Lung (tissue), 17 donors: ENCODE measurements at places on chromosomes 7 and 10.
A peak's percentile ranks its signal among the peaks of the same experiment; 100 is the strongest.

GRCh38 chr7:115654384-115655214 lies 376.0 kb downstream of the TFEC start:
- DNase-seq = peak; percentile 30

- peak; percentile 12 for DNase-seq
Observed at GRCh38 chr10:32149252-32149955, 93.2 kb upstream of the KIF5B start.

DNA sequence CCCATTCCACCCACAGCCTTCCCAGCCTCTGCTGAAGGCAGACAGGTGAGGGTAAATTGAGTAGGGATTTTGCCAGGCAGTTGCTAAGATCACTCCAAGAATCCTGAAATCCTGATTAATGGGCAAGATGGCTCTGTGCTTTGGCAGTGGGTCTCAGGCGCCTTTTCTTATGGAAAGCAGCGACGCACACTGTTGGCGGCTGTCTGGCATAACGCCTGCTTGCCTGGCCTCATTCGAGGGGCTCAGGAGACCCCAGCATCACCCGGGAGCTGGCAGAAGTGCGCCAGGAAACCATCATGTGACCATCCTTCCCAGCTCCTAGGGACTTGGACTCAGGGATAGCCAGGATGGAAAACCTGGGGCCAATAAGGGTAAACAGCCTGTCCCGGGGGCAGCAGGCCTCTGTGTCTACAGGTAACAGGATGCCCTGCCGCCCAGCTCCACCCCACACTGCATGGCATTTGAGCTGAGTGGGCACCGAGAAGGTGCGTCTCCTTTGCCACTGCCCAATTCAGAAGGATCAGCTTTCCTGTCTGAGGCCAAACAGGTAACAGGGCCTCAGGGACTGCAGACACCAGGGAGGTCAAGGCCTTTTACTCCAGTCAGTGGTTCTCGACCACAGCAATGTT lies 98.6 kb downstream of the FAM53B start:
- DNase-seq = no peak

- DNase-seq = no peak
Observed at GRCh38 chr7:44583146-44583865, 1.3 kb upstream of the TMED4 start.

DNA sequence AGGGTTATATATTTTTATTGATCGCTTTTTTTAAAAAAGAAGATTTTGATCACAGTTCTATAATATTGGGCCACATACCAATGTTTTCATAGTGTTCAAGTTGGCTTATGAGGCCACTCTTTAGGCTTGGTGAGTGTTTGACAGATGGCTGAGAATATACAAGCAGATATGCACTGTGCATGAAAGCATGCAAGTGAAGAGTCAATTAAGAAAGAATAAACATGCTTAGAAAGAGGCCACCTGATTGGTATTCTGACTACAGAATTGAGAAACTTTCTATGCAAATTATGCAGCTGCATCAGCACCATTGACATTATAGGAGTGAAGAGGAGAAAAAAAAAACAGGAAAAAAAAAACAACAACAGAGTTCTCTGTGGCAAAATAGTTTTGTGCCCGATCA lies 39.9 kb downstream of the CABCOCO1 start:
- no peak for DNase-seq

DNA sequence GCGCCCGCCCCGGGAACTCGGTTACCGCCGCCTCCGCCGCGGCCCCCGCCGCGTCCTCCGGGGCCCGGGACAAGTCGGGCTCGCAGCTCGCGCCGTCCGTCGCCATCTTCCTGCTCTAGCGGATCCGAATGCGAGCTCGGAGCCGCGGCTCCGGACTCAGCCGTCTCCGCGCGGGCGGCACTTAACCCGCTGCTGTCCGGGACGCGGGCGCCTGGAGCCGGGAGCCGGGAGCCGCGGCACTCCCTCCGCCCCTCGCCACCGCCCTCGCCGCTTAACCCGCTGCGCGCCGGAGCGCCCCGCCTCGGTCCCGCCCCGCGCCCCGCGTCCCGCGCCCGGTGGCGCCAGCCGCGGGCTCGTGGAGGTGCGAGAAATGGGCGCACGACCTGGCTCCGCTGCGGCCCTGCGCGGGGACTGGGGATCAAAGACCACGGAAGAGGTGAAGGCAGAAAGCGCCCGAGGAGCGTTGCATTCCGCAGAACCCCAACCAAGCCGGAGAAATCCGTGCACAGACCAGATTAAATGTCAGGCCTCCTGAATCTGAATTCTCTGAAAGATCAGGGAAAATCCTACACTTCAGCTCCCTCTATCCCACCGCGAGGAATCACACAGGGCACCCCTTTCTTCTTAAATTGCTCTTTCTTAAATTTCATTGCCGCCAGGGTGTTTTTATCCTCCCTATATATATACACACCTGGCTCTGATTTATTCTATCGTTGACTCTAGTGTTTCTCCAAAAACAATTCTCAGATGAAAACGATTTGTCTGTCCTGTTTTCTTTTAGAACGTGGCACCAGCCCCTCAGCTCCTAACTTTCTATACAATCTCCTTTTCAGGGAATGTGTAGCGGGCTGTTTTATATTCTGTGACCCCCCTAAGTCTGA lies at the start of gene CTTNBP2:
CTTNBP2 (minus strand) TSS at position 132 of the 881 bp plus-strand sequence; CDS start at position 106, 26 bp downstream.
- DNase-seq = peak; percentile 80

DNA sequence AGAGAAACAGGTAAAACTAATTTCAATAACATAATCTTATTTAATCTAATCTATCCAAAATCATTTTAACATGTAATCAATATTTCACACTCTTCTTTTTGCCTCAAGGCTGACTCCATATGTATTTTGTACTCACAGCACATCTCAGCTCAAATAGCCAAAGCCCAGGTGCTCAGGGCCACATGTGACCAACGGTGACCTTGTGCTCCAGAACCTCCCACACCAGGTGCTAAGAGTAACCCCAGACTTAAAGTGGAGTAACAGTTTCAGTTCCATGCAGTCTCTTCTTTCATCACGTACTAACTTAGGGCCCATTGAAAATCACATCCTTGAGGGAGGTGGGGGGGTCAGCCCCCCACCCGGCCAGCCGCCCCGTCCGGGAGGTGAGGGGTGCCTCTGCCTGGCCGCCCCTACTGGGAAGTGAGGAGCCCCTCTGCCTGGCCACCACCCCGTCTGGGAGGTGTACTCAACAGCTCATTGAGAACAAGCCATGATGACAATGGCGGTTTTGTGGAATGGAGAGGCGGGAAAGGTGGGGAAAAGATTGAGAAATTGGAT lies 47.3 kb downstream of the NCAPG2 start:
- no peak for DNase-seq

DNA sequence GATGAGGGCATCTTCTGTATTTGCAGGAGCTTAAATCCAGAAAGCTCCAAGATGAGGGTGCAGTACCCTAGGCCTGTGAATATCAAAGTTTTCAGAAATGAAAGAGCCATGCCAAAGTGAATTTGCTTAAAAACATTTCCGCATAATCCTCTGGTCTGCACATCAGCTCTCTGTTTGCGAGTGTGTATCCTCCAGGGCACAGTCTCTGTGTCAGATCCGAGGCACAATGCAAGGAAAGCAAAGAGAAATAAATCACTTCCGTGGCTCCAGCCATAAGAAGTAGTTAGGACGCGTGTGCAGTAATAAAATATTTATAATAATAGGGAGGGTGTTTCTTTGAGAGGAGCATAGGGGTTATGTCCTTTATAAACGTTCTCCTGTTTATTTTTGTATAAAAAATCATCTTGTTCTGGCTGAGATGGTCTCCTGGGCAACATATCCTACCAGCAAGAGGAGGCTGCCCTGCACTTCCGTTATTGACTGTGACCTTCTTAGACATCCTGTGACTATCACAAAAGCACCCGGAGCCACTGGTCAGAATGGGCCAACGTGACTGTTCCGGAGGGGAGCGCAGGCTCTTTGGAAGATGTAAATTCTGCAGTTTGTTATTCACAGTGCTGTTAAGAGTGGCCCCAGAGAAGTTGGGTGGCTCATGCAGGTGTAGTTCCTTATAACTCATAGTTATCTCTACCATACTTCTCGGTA lies 667.6 kb upstream of the FOXK1 start:
- DNase-seq = peak; percentile 26

DNA sequence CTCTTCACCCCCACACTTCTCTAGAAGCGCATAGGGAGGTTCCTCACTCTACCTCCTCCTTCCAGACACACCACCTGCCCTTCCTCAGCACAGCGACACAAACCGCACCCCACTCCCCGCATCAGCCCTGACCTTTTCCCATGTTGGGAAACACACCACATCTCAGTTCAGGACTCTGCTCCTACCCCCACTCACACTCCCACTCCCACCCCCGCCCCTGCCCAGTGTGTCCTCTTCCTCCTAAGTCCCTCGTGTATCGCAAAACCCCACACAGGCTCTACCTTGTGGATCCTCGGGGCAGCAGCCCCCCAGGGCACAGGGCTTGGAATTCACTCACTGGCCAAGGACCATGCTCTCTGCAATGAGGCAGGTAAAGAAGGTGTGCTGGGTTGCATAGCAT lies 4.2 kb upstream of the AOC1 start:
- no peak for DNase-seq

DNA sequence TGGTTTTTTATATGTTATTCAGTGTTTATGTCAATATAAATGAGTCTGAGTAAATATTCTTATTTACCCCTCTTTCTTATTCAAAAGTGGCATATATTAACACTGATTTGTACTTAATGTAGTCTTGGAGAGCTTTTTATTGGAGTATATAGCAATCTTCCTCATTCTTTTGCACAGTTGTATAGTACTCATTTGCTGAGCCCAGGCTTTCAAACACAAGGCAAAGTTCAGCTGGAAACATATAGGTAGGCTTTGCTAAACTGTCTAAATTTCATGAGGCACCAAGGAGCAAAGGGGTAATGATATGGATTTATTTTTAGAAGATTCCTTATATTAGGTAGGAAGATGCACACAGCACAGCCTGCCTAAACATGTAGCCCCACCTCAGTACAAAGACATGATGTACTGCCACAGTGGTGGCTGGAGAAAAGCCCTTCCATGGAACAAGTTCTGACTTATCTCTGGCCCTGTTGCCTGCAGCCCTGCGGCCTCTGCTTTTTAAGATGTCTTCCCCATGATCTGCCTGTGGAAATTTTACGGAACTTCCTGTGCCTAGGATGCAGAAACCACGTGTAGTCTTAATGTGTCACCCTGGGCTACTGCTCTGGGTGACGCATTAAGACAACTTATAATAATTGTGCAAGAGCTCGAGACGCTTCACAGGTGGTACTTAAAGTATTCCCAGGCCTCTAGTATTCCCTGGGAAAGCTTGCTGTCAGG lies 9.6 kb upstream of the PDCD4 start:
- DNase-seq = no peak

DNA sequence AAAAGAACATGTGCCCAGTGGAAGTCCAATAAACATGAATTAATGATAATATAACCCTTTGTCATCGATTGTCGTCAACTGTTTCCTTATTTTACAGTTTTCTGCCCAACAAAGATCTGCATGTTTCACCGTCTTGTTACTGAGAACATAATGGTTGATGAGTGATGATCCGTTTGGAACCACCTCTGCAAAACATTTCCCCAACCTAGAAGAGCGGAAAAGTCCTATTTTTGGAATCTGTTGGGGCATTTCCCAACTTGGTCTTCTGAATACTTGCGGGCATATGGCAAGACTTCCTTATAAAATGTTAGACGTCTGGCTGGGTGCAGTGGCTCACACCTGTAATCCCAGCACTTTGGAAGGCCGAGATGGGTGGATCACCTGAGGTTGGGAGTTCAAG lies 32.1 kb downstream of the CNPY1 start:
- DNase-seq = no peak

- no peak for DNase-seq
Observed at GRCh38 chr10:34667177-34667576, 147.9 kb downstream of the PARD3 start.

DNA sequence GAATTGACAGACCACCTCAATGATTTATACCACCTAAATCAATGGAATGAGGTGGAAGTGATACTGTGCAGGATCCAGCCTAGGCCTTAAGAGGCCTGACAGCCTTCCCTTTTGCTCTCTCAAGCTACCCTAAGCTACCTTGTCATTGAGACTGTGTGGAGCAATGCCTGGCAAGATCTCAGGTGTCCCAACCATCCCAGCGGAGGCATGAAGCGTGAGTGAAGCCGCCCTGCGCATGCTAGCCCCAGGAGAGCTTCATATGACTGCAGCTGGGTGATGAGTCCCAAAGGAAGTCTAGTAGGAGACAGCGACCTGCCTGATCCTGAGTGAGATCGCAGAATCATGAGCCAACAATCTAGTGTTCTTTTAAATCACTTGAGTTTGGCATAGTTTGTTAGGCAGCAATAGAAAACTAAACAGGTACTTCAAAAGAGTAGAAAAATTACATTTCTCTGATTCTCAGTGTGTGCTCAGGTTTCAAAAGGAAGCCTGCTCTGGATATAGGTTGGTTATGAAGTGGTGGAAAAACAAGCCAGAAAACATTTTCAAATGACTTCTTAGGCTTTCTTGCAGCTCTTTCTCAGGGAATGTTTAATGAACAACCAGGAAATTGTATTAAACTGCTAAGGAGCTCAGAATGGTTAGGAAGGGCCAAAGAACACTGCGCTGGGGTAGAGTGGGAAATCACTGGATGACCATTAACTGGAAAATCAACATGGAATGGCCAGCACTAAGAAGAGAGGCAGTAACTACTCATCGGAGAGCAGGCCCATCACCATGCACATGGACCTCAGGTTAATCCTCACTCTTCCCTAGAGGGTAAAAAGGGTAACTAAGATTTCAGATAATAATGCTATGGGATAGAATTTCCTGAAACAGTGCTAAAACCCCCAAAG lies 535.2 kb downstream of the PHTF2 start:
- DNase-seq = no peak

GRCh38 chr10:120969219-120969645 lies 118.1 kb downstream of the WDR11 start:
- DNase-seq = no peak

DNA sequence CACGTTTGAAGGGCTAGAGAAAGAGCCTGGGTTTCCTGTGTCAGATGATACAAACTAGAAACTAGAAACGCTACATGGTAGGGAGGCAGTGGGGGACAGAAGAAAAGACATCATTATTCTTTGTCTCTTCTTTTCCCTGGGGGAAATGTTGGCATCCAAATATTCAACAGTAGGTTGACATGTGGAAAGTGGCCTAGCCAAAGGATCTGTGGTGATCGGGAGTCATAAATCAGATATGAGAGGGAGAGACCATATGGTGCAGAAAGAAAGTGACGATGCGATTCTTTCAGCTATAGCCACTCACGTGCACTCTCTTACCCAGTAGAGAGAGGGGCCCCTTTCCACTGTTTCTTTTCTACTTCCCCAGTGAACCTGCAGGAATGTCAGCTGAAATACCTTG lies 964.7 kb downstream of the LRMDA start:
- DNase-seq = no peak

- no peak for DNase-seq
Observed at GRCh38 chr10:18472977-18473376, 178.4 kb downstream of the NSUN6 start.

GRCh38 chr7:143255564-143255963 lies 7.7 kb upstream of the GSTK1 start:
- no peak for DNase-seq

DNA sequence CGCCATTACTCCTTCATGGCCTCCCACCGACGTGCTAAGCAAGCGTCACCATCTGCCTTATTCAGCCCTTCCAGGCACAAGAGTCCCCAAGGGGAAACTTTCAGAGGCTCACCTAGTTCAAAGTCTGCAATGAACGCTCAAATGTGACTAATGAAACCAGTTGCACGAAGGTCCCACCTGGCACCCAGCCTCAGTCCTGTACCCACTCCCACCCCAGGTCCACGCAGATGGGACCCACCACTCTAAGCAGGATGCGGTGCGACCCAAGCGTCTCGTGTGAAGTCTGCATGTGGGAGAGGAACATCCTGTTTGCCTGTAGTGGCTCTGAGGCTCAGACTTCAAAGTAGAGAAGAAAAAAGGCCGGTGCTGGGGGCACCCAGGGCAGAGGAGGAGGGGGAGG lies 40.3 kb downstream of the RGS10 start:
- no peak for DNase-seq
